ENCODE measurements at places on chromosomes 12 and 14. TPM values are rescaled to one million over a fixed set of nuclear protein-coding genes. Genes with fewer than 3 reads are reported as not detected.

Gene PTPN11
- 153 TPM for total RNA-seq

Gene IRF9
- 124 TPM for total RNA-seq

Gene CLEC9A
- not detected for total RNA-seq

- no peak overlapping the region for H3K4me3 ChIP-seq
- peaks cover 25% of the 10 kb centered on the region for H3K4me1 ChIP-seq
- no peak overlapping the region for H3K27ac ChIP-seq
- DNase-seq = no peak
These were observed 531.2 kb upstream of the CCDC196 start for GRCh38 chr14:65954942-65955341.

GRCh38 chr14:22500954-22501726 is 87.9 kb downstream of the DAD1 start:
- H3K4me3 ChIP-seq = peak overlapping the region; percentile 88
- peaks cover 97% of the 10 kb centered on the region for H3K36me3 ChIP-seq
- peak overlapping the region; percentile 98 for H3K27ac ChIP-seq

GRCh38 chr14:34403646-34404045 is 58.4 kb downstream of the SPTSSA start:
- H3K27ac ChIP-seq = no peak overlapping the region
- no peaks in the 10 kb centered on the region for H3K4me1 ChIP-seq
- peaks cover 2% of the 10 kb centered on the region for H3K27me3 ChIP-seq
